ENCODE measurements at places on chromosomes 2 and 18. TPM values are rescaled to one million over a fixed set of nuclear protein-coding genes. Genes with fewer than 3 reads are reported as not detected.

DNA sequence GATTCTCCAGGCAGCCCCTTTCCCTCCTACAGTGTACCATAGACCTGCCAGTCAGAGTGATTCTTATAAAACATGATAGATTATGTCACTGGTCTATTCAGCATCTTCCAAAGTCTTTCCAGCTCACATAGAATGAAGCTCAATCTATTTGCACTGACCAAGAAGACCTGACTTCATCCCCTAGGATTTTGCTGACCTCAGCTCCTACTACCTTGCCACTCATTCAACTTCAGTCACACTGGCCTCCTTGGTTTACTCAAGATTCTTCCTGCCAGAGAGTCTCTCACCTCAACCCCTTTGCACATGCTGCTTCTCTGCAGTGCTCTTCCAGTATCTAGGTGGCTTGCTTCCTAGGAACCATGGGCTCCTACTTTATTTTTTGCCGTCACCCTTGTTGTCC lies 392.9 kb downstream of the PID1 start:
- no peak for DNase-seq

GRCh38 chr2:59754011-59754735 lies 799.3 kb downstream of the BCL11A start:
- no peak for DNase-seq

- no peak for DNase-seq
These were observed 203.3 kb downstream of the SNTG2 start for GRCh38 chr2:1153920-1154319.

- DNase-seq, result peak; percentile 33
These were observed 6.9 kb upstream of the PARD3B start for GRCh38 chr2:204538182-204539018.

- DNase-seq, result no peak
These were observed 40.2 kb upstream of the VRK2 start for GRCh38 chr2:58006256-58006951.

- no peak for DNase-seq
These were observed 41.1 kb downstream of the CPO start for GRCh38 chr2:206980413-206980812.

GRCh38 chr2:238879621-238880377 lies 31.9 kb downstream of the TWIST2 start:
- DNase-seq, result no peak

- no peak for DNase-seq
These were observed 825.8 kb downstream of the SOCS6 start for GRCh38 chr18:71114550-71115210.

- DNase-seq, result no peak
These were observed 255.8 kb upstream of the SLC14A2 start for GRCh38 chr18:45359275-45360009.

DNA sequence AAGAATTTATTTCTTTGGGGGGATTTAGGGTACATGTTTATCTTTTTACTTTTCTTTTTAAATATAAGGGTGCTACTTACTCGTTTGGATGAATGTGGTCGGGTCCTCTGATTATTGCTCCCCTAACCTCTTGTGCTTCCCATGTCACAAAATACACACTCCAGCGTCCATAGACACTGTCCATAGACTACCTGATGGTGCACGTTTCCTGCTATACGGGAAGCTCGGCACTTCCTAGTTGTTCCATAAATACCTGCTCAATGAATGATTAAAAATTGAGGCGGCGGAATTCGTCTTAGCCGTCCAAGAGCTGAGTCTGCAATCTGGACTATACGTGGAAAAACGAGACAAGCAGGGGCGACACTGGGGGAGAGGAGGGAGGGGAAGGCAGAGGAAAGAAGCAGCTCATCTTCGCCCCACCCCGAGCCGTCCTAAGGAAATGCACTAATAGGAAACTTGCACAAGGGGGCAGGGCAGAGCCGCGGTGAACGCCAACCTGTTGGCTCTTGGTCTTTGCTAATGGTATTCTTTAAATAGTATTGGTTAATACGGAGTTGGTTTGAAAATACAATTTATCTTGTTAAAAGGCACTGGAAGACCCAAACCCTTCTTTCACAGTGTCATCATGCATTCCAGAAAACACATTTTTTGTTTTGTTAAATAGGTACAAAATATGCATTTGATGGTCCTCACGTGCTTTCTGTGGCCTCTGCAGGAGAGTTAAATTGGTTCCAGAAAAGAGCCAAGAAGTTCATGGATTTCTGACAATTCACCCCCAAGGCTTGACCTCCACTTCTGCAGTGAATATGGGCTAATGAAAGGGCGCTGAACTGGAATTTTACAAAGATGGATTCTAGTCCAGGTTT lies 73.0 kb upstream of the KCTD1 start:
- DNase-seq, result peak; percentile 63

DNA sequence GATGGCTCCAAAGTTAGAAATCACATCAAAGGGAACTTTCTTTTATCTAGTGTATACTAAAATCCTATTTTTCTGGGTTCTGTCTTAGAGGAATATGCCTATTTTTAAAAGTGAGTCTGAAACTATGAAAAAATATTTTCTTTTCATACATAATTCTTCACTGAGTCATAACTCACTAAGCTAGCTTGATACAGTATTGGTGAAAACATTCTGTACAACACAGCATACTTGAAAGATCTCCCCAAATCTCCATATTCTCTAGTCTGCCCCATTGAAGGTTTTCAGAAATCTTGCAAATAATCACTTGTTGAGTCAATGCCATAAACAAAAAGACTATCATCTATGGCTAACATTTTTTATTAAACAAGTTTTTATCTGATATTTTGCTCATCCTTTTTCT lies 44.5 kb downstream of the COL3A1 start:
- DNase-seq, result no peak

The ZSWIM2 gene
- not detected for total RNA-seq

GRCh38 chr2:207223051-207223450 lies 57.3 kb upstream of the KLF7 start:
- DNase-seq, result no peak

All from right lobe of liver (tissue), 6 donors.